ENCODE measurements at places on chromosomes 12 and 14.

DNA sequence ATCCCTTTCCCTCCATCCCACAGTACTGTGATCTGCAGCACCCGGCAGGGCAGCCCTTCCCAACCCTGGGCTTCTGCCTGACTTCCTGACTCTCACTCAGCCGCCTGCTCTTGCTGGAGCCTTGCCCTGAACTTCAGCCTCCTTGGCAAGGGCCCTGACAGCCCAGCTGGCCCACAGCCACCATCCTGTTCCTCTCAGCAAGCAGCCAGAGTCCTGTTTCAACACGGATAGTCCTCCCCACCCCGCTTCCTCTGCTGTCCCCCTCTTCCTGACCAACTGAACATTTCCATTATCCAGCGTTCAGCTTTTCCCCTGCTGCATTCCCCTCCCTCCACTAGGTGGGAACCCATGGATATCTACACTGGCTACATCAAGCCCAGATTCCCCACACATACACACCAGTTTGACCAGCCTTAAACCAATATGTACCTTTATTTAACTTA, 74.0 kb upstream of the MDM1 start:
- DNase-seq: peak; percentile 22

DNA sequence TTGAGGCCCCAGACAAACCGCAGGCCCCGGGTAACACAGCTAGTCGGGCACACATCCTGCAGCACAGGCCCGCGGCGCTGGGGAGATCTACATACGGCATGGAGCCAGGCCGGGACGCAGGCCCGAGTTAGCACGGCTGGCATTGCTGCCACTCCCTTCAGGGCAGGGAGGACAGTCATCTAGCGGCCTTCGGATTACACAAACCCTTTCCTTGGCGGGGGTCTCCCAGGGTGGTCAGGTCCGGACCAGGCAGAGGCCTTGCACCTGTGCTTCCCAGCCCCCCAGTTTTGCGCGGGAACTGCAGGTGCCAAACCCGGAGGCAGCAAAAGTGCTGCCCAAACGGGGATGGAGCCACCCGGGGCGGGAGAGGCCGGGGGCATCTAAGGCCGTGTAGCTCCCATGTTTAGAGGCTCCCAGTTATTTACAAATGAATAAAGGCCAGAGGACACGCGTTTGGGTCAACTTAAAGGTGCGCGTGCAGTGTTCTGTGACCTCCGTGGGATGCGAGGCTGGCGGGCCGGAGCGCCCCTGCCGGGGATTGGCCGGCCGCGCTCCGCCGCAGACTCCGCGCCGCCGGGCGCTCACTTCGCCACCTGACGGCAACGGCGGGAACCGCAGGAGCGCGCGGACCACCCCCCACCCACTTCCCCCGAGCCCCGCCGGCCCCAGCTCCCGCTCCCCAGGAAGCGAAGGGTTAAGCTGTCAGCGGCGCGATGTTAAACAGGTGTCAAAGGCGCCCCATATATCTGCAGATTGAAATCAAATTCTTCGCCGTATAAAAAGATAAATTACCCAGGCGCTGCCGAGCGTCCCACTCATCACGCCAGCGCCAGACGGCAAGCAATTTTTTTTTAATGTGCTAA, 18.1 kb downstream of the VSX2 start:
- peak; percentile 28 for DNase-seq

- no peak for DNase-seq
Measured at GRCh38 chr12:51246254-51246853, 7.7 kb downstream of the DAZAP2 start.

GRCh38 chr12:24854017-24854416, 94.9 kb downstream of the BCAT1 start:
- DNase-seq: no peak

DNA sequence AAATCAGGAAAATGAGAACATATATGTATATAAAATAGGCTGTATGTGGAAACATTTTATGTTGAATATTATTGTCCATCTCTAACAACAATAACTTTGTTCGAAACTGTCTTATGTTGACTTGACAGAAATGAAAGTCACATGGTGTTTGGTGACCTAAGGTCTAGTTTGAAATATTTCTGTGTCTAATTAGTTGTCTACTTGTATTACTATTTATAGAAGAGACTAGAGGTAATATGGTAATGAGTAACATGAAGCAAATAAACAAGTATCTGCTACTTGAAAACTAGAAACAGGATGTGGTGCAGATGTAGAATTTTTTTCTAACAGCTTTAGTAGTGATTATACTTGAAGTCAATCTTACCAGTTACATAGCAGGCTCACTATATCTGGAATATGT, 3.9 kb downstream of the GPHN start:
- DNase-seq: no peak

GRCh38 chr12:38919191-38919590, 13.8 kb upstream of the CPNE8 start:
- no peak for DNase-seq

DNA sequence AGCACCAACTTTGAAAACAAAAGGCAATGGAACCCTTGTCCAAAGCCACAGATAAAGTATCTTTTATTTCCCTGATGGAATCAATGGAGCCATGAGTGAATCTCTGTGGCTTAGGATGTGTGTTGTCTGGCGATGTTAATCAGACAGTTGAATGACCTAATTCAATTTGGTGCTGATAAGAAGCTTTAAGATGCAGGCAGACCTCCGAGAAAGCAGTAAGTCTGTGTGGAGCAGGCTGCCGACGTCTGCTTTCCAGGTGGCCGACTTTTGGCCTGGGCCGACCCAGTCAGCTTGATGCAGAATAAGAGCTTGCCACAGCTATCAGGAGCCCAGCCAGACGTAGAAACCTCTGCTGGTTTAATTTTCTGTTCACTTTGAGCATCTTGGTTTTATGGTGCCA, 21.1 kb upstream of the TMEM132C start:
- no peak for DNase-seq

- DNase-seq: no peak
Measured at GRCh38 chr12:108559748-108560147, 1.2 kb downstream of the SART3 start.

DNA sequence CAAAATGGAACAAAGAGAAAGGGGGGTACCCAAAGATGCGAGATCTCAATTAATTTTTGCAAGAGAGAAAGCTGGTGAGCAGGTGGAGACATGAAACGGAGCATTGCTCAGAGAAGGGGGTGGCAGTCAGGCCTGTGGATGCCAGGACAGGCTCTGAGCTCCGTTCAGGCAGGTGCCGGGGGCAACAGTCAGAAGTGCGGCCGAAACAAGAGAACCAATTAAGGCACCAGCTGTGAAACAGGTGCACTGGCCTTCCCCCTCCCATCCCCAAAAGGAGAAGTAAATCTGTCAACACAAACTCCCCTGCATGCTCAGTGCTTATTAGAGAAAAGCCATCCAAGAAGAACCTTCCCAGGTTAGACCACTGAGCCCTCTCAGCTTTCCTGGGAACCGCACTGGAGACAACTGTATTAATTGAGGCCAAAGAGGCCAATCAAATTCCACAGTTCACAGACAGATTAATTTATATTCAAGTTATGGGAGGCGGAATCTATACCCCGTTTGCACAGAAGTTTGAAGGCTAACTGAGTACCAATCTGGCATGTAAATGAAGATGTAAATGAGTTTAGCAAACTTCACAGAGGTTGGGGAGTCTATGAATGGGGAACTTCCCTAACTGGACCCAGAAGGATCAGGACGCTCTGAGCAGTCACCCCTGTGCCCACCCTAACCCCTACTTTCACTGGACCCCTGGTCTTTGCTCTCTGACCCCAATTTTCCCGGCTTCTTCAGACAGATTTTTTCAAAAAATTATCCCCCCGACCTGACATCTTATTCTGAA, 20.9 kb downstream of the OAS2 start:
- no peak for DNase-seq

DNA sequence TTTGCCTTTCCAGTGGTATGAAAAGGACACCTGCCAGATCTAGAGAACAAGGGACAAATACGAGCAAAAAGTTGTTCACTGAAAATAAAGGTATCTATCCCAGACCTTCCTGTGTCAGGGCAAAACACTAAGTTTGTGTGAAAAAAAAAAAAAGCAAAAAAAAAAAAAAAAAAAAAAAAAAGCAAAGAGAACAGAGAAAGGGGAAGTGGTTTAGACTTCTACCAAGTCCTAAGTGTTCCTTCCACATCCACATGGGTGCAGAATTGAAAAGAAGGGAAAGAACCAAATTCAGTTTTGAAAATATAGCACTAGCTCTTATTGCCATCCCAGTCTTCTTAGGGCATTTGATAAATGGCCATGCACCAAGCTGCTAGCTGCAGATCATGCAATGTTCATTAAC, 41.7 kb downstream of the ZCRB1 start:
- DNase-seq: no peak

DNA sequence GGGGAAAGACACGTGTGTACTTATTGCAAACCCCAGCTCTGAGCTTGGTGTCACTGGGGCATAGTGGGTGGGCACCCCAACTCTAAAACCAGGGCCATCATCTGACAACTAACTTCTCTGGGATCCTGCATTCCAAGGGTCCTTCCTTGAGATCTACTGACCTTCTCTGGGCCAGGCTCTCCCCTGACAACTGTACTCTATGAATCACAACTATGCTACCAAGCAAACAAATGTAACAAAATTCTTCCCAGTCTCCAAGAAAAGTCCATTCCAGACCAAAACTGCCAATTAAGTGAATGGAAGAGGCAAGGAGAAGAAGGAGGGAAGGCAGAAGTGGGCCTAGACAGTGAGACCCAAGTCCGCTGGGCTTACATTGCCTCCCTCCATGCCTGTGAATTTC, 38.2 kb downstream of the VWF start:
- DNase-seq: no peak

GRCh38 chr12:64625243-64626077, 15.2 kb downstream of the RASSF3 start:
- no peak for DNase-seq

GRCh38 chr14:94284221-94284620, 8.8 kb downstream of the SERPINA10 start:
- DNase-seq: no peak

DNA sequence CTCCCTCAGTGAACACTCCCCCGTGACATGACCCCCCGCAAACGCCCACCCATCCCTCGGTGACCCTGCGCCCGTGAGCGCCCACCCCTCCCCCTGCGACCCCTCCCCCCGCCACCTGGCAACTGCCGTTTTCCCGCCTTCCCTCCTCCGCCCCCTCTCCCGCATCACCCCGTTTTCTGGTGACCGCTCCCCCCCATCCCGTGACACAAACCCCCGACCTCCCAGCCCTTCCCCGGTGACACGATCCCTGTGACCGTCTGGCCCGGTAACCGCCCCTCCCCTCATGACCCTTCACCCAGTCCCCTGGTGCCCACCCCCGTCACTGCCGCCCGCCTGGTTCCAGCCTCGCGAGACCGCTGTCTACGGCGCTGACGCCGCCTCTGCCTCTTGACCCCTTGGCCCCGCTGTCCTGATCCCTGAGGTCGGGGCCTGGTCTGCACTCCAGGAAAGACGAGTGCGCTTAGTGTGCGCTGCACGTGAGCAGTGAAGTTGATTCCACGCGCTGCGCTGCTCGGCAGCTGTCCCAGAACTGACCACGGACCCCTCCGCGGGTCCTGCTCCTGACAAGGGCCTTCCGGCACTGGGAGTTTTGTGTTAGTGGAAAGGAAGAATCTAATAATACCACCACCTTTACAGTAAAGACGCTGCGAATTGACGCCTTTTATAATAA, 59.4 kb downstream of the DDX51 start:
- DNase-seq: peak; percentile 26

DNA sequence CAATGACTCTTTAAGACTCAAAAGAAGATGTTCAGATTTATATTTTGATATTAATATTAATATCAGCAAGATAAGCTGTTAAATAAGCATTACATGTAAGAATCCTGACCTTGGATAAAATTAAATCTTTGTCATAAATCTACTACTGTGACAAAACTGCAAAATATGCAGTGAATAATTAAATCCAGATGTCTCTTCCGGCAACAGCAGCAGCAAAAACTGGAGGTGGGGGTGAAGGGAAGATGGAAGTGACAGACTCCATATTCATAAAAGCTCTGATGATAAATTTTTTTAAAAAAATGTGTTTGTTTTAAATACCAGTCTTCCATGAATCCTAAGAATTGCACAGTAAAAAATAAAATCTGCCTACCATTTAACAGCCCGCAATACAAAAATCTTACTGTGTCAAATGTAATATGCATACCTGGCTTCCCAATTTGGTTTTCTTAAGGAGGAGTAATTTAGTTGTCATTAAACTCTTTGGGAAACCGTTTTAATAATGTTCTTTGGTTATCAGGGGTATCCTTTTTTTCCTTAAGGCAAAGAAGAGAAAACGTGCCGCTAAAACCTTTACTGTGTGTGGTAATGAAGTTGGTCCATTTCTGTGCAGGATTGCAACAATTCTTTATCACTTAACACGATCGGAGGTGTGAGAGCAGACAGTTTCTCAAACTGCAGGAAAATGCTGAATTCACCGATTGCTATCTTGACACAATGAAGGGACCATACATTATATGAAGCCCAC, 478.2 kb downstream of the DIO2 start:
- no peak for DNase-seq

Data from RKO (cell line).